ENCODE measurements at places on chromosomes 11 and 22.

GRCh38 chr11:69394869-69395246, 86.6 kb upstream of the LINC01488 start:
- no peak for DNase-seq

DNA sequence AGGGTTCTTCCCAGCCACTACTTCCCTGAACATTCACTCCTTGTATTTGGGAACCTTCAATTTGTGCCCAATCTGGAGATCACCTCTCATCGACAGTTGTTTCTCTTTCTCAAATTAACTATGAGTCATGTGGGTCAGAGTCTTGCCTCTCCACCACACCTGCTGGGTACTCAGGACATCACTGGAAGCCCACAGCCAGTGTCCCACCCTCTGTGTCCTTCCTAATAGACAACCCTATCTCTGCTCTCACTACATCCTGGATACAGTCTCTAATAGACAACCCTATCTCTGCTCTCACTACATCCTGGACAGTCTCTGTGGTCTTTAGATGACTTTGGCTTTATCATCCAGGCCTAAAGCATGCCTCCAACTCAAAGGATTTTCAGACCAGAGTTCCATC, 70.1 kb downstream of the ARL14EP start:
- DNase-seq, result no peak

DNA sequence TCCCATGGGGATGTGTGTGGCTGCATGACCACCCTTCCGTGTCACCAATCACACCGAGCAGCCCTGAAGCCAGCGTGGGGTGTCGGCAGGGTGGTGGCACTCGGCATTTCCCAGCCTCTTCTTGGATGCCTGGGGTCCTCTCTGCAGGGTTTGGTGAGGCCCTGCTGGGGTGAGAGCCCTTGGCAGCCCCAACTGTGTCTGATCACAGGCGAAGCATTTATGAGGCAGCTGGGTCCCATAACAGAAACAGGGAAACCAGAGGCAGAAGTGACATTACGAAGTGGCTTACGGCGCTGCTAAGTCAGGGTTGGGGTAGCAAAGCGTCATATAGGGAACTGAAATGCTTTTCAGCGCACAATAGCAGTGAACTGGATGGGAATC, 92.3 kb upstream of the SEPTIN5 start:
- no peak for DNase-seq

DNA sequence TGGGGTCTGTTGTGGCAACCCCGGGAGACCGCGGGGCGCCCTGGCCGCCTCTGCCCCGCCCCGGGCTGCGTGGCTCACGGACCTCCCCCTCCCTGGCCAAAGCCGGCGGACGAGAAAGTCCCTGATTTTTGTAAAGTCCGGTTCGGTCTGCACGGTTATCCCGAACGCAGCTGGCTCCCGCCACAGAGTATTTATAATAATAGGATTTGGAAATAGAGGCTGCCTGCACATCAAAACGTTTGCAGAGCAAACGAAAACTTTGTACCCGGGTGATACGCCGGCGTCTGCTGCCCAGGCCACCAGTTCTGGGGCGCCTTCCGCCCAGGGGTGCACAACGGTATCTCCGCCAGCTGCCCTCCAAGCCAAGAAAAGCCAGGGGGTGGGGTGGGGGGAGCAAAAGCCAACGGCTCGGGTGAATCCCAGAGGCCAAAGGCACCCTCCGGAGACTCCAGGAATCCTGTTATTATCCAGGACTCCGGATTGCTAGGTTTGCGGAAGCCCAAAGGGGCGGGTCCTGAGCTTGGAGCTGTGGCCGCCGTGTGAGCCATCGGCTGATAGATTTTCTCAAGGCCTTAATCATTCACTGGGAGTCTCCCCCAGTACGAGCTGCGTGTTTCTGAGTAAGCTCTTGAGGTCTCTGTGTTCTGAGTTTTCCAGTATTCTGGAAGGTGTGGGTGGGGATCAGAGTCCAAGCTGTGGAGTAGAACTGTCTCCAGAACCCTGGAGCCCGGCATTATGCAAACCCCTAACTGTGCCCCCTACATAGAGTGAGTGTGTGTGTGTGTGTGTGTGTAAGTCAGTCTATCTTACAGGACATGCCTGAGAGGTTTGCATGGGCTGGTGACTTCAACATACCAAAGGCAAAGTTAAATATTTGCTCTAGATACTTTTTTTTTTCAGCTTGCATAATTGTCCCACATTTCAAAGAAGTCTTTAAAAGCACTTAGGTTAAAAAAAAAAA, 673 bp upstream of the SHANK2 start:
- DNase-seq, result no peak

- no peak for DNase-seq
Measured at GRCh38 chr11:31247321-31247720, 122.2 kb downstream of the DCDC1 start.

GRCh38 chr11:58923300-58923788, 15.9 kb upstream of the GLYATL1 start:
- no peak for DNase-seq

DNA sequence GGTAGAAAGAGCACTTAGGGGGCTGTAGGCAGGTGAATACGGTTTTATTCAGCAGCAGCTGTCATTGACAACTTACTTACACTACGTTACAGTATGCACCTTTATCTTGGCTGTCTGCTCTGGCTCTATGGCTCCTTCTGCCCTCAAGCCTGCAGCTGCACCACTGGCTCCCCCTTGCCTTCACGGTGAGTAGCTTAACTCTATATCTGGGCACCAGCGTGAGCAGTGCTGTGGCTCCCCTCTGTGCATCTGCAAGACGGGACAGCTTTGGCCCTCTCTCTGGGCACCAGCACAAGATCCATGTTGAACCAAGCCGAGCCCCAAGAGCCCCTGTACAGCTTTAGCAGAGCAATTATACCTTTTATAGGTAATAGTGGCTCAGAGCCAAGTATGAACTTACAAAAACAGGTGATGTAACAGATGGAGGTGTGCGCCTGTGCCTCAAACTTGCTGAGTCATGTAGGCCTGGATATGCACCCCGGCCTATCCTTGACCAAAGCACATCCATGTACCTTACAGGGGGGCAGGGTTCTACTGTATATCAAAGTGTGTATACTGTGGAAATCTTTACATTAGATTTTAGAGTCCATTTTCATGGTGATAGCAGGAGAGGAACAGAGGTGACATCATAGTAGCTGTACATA, 96.9 kb upstream of the CTSC start:
- DNase-seq, result no peak

GRCh38 chr11:83957038-83957900, 671.1 kb upstream of the CCDC90B start:
- DNase-seq, result no peak

- DNase-seq, result no peak
Measured at GRCh38 chr22:20591295-20591645, 83.9 kb downstream of the MED15 start.

GRCh38 chr11:120523196-120523595, 11.6 kb downstream of the GRIK4 start:
- no peak for DNase-seq

GRCh38 chr11:60810569-60810968, 25.4 kb downstream of the MS4A10 start:
- DNase-seq, result no peak

GRCh38 chr11:71425860-71426259, 22.3 kb downstream of the DHCR7 start:
- no peak for DNase-seq

Measured in stimulated activated CD8-positive, alpha-beta memory T cell treated with anti-CD3 and anti-CD28 coated beads, Interleukin-7, amount 100 ng/mL, for 1 hour (primary cell).